IMR-90 (cell line): ENCODE measurements at places on chromosomes 2 and 18. TPM values are rescaled to one million over a fixed set of nuclear protein-coding genes. Genes with fewer than 3 reads are reported as not detected.

STARD6 gene
- 0.28 TPM in 1 of 2 replicates, not detected in the other for total RNA-seq

DNA sequence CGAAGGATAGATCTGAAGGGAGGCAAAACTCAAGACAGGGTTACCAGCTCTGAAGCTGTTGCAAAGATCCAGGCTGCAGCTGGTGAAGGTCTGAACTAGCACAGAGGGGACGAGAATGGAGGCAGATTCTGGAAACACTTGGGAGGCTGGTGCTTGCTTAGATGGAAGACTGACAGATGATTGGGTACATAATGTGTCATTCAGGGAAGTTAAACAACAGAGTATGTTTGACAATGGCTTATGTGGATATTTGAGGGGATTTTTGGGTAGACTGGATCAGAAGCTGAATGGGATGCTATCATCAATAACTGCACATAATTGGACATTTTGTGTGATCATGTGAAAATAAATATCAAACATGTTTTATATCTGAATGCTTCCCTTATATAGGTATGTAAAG, 2.3 kb upstream of the ZNF396 start:
- DNase-seq, result no peak

ANTXR1 gene
- 27.2 and 29.2 TPM in 2 replicates for total RNA-seq

GRCh38 chr18:28359176-28359575, 182.2 kb upstream of the CDH2 start:
- no peak for DNase-seq

KRTCAP3 gene
- total RNA-seq, result not detected in 2 replicates
